Diencephalon (tissue), 1 donor: ENCODE measurements at places on chromosomes 6 and 20. TPM values are rescaled to one million over a fixed set of nuclear protein-coding genes. Genes with fewer than 3 reads are reported as not detected.

GNRH2 gene
- total RNA-seq = not detected

ULBP3 gene
- 14.1 TPM for total RNA-seq

BCAS4 gene
- total RNA-seq = 17.8 TPM

LST1 gene
- total RNA-seq = 6.0 TPM

RBPJL gene
- total RNA-seq = not detected

WFDC2 gene
- 9.0 TPM for total RNA-seq

TTK gene
- 10.1 TPM for total RNA-seq

GRIK2 gene
- total RNA-seq = 139 TPM

SPATS1 gene
- total RNA-seq = 1.2 TPM

GSTA3 gene
- 0.69 TPM for total RNA-seq

KIAA0408 gene
- 105 TPM for total RNA-seq

BHLHE23 gene
- total RNA-seq = not detected

AIG1 gene
- 48.4 TPM for total RNA-seq

WFDC10B gene
- total RNA-seq = not detected

DLK2 gene
- total RNA-seq = 8.3 TPM

CD93 gene
- total RNA-seq = 13.6 TPM

UBD gene
- not detected for total RNA-seq

PAK5 gene
- 33.0 TPM for total RNA-seq

PHACTR1 gene
- 54.7 TPM for total RNA-seq

FAM83D gene
- 4.8 TPM for total RNA-seq

GJA1 gene
- 218 TPM for total RNA-seq

ZHX3 gene
- 24.5 TPM for total RNA-seq

DEFB125 gene
- not detected for total RNA-seq

CCN6 gene
- total RNA-seq = not detected

LY6G6D gene
- not detected for total RNA-seq

ECT2L gene
- total RNA-seq = 1.2 TPM

BIRC7 gene
- total RNA-seq = not detected

FAM184A gene
- total RNA-seq = 40.8 TPM

C6orf15 gene
- not detected for total RNA-seq

CYP39A1 gene
- 3.7 TPM for total RNA-seq

MAP1LC3A gene
- 64.6 TPM for total RNA-seq

IRF4 gene
- not detected for total RNA-seq

ME1 gene
- total RNA-seq = 12.9 TPM

FAM110A gene
- 9.9 TPM for total RNA-seq

C6orf58 gene
- total RNA-seq = 1.2 TPM

THEMIS gene
- total RNA-seq = not detected

BPIFA1 gene
- not detected for total RNA-seq

DSP gene
- 6.2 TPM for total RNA-seq

VARS2 gene
- total RNA-seq = 33.0 TPM

TFAP2C gene
- under 0.01 TPM for total RNA-seq

C20orf202 gene
- total RNA-seq = 0.46 TPM

PAX1 gene
- not detected for total RNA-seq

DDR1 gene
- total RNA-seq = 164 TPM

SIRPB2 gene
- 0.69 TPM for total RNA-seq

EYS gene
- 1.4 TPM for total RNA-seq

CDH4 gene
- total RNA-seq = 21.9 TPM

FAXC gene
- total RNA-seq = 44.8 TPM

GLP1R gene
- total RNA-seq = 1.6 TPM

EPHA7 gene
- total RNA-seq = 87.4 TPM

RBM24 gene
- total RNA-seq = 11.5 TPM

GPR63 gene
- 14.3 TPM for total RNA-seq

NINL gene
- 22.1 TPM for total RNA-seq

SLC22A2 gene
- 0.46 TPM for total RNA-seq
